ENCODE measurements at places on chromosomes 3 and 15. TPM values are rescaled to one million over a fixed set of nuclear protein-coding genes. Genes with fewer than 3 reads are reported as not detected.

The SLC28A2 gene
- total RNA-seq: 0.23 TPM

The CATSPER2 gene
- total RNA-seq: 3.5 TPM

The CCDC13 gene
- 0.82 TPM for total RNA-seq

The GOLGA8S gene
- total RNA-seq: 0.15 TPM

DNA sequence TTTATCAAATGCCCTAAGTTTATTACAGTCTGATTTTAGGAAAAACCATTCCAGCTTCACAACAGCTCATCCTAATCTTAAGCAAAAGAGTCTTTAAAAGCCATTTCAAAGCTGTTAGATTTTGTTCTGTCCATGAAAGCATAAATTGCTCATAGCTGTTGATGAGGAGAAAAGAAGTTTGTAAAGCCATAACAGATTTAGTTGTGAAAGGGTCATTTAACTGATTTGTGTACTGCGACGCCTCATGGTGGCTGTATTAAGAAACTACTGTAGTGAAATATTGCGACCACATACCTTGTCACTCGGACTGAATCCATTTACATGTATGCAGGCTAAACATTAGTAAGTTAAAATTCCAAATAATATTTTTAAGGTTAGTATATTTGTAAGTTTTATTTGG, 20.9 kb downstream of the BBX start:
- H3K4me3 ChIP-seq: no peak overlapping the region
- no peaks in the 10 kb centered on the region for H3K36me3 ChIP-seq
- no peak overlapping the region for H3K27ac ChIP-seq
- DNase-seq: no peak
- no peaks in the 10 kb centered on the region for H3K27me3 ChIP-seq
- H3K4me1 ChIP-seq: no peaks in the 10 kb centered on the region

- H3K27ac ChIP-seq: no peak overlapping the region
- H3K4me3 ChIP-seq: no peak overlapping the region
- H3K27me3 ChIP-seq: no peaks in the 10 kb centered on the region
- H3K36me3 ChIP-seq: no peaks in the 10 kb centered on the region
- DNase-seq: no peak
These were observed 4.9 kb downstream of the SLC12A6 start for GRCh38 chr15:34332553-34333120.

DNA sequence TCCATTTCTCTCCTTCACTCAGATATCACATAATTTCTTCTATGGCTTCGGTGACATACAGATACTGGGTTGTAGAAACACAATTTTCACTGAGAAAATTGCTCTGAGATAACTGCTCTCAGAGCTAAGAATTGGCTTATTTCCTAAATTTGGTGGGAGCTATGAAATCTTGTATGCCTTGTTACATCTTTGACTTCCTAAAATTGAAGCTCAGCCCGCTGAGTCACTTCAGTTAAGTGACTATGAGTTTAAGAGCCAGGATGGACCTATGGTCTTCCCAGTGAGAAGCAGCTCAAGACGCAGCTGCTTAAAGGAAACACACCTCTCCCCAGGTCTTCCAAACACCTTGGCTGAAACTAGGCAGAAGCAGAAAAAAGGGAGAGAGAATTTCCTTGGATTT, 56.4 kb downstream of the EFHB start:
- no peak overlapping the region for H3K4me3 ChIP-seq
- no peaks in the 10 kb centered on the region for H3K4me1 ChIP-seq
- H3K27me3 ChIP-seq: no peaks in the 10 kb centered on the region
- no peak for DNase-seq

Measured in Panc1 (cell line).